ENCODE measurements at places on chromosomes 1 and 21.

DNA sequence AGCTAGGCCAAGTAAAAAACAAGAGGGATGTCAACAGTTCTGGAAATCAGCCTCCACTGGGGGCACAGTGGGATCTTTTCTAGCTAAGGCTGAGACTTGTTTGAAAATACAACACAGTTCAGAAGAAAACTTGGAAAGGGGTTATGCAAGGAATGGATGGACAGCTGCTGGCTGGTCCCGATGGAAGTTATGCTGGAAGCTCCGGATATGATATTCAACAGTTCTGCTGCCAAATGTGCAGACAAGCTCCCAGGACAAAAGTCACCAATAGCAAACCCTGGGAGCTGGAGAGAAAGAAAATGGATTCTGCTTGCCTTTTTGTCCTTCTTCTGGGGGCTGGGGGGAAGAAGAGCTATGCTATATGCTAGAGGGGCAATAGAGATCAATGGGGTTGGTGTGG lies 14.3 kb downstream of the LMX1A start:
- DNase-seq = no peak

- peak; percentile 80 for DNase-seq
These were observed 38.2 kb downstream of the URB2 start for GRCh38 chr1:229664133-229664689.

GRCh38 chr1:81715391-81715790 lies 85.3 kb upstream of the ADGRL2 start:
- DNase-seq = no peak

DNA sequence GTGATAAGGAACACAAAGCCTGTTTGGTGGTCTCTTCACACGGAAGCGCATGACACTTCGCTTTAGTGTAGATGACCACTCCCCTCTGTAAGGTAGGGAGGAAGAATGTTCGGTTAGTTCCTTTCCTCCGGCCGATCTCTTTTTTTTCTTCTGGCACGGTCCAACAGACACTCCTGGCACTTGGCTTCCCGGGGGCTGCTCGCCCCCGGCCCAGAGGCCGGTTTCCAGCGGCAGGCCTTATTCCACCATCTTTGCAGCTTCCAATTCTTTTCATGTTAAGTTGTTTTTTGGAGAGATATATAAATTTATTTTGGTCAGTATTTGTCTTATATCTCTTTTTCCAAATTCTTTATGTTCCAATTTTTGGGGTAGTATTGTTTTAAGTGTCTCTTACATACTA lies 151.8 kb upstream of the GREM2 start:
- no peak for DNase-seq

DNA sequence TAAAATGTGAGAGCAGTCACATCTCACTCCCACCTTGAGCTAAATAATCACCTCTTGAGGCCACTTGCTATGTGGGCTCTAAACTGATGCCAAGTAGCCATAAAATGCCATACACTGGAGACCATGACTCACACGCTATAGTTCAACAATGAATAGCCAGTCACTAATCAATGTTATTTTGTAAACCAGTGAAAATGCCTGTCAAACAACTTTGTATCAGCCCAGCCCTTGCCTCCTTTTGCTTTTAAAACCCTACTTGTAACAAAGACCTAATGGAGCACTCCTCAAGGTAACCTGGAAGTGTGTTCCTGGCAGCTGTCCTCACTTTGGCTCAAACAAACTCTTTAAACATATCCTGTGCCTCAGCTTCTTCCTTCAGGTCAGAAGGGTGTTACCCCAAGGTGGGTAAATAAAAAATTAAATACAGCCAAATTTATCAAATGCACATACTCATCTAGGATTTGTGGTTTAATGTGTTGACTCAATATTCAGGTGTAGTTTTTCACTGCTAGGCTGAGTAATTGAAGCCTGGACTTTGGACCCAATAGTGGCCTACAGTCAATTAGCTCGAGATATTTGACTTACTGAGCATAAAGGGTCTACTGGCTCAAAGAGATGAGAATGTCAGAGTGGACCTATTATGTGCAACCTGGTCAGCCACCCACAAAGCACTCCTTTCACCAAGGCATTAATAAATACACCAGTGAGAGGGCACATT lies 154.3 kb downstream of the COQ8A start:
- no peak for DNase-seq

DNA sequence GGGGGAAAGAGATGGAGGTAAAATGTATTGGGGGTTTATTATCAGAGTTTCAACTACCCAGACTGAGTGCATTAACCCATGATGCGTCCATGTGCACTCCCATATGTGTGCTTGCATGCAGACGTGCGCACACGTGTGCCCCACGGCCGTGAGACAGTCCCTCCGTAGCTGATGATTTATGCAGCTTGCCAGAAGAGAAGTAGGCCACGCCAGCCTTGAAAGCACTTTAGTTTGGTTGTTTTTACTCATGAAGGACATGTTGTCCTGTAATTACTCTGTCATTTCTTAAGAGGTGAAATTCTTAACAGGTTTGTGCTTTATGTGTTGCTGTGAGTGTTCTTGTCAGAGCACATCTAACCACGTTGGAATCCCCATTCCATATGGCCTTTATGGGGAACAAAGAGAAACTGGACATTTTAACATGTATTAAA lies 467.8 kb downstream of the LMO4 start:
- DNase-seq = no peak

DNA sequence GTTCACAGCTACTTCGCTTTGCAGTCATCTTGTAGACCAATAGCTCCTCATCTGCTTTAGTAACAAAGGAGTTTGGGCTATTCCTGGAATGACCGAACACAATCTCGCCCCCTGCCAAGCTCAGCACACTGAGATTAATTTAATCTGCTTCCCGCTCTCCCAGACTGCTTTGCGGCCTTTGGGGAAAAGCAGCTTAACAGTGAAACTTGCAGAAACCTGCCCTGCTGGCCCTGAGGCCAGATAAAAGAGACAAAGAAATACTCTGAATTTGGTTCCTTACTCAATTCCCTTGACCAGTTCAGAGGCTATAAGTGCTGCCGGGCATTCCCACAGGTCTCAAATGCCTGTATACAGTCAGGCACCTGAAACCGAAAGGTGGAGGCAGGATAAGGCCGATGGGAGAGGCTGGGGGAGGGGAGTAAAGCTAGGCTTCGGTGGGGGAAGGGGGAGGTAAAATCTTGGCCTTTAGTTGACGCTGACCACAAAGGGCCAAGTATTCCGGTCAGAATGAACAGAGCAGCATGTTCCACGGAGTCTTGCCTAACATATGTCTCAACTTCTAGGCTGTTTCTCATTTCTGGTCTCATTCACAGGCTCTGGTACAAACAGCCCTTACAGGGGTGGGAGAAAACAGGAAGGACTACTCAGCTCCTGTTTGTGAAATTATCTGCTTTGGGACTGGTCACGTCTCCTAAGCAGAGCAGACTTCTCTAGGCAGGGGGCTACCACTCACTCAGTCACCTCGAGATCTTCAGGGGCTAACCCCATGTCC lies 17.7 kb upstream of the A3GALT2 start:
- DNase-seq = no peak

GRCh38 chr1:44945967-44946366 lies 40.4 kb downstream of the EIF2B3 start:
- no peak for DNase-seq

DNA sequence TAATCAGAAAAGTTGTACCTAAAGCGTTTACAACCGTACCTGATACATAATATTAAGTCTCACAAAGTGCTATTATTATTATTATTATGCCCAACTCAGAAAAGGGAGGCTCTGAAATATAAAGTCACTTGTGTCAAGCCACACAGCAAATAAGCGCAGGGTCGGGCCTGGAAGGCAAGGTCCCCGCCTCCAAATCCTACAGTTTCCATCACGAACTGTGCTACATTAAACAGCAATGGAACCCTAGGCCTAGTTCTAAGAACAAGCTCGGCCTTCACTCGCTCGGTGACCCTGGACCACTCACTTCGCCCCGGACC lies 549 bp downstream of the PARS2 start:
- DNase-seq = no peak

DNA sequence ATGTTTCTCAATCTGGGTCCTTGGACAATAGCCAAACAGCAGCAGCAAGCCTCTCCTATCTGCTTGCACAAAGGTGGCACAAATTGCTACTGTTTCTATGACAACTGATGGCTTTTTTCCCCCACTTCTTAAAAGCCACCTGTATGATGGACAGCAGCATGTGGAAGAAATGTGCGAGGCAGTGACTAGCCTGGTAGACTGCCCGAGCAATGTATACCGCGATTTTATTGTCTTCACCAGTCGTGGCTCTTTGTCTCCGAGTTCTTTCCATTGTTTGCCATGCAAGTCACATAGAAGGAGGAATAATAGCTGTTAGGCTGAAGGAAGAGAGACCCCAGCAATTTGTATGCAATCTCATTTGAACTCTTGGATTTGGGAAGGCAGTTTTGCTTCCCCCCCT lies 79.4 kb downstream of the S1PR1 start:
- DNase-seq = no peak

- no peak for DNase-seq
These were observed 8.0 kb upstream of the MYBPHL start for GRCh38 chr1:109314795-109315194.

DNA sequence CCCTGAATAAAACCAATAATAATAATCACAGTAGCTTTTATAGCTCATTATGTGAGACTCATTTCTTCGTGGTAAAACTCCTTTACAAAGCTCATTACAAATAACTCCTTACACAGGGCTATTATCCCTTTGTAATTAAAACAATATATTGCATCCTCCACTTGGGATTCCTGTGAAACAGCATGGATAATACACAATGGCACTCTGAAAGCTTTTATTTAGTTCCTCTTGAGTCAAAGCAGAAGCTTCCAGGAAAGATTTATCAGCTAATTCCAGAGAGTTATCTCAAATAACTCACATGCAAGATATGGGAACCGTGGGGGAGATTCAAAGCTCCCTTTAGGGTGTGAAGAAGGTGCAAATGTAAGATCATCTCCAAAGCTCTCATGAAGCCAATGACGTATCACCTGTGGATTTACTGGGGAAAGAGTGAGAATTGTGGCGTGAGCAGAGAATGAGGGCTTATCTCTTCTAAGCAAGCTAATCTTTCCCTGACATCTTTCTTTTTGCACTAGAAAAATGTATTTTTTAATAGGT lies 60.4 kb upstream of the GJA5 start:
- no peak for DNase-seq

DNA sequence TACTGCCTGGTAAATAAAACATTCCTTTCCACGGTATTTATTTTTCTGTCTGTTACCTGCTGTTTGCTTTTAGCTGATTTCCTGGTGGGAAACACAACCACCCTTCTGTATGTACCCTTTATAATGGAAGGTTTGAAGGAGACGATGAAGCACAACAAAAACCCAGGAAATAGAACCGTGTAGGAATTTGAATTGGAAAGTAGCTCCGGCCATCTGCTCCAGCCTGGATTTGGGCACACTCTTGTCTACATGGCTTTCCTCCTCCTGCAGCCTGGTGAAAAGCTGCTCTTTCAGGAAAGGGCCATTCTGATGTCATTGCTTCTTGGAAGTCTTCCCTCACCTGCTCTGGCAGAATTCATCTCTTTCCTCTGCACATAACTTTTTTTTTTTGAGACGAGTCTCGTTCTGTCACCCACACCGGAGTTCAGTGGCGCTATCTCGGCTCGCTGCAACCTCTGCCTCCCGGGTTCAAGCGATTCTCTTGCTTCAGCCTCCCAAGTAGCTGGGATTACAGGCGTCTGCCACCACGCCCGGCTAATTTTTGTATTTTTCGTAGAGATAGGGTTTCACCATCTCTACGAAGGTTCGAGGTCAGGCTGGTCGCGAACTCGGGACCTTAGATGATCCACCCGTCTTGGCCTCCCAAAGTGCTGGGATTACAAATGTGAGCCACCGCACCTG lies 2.7 kb downstream of the AK4 start:
- no peak for DNase-seq

Data from CD4-positive, alpha-beta T cell treated with Interleukin-15 for 4 hours (primary cell).